Natural killer cell treated with Interleukin-12 subunit alpha and Interleukin-12 subunit beta and Interleukin-15 and Interleukin-18, amount 100 ng/mL, for 72 hours (primary cell): ENCODE measurements at places on chromosomes 2 and 18. TPM values are rescaled to one million over a fixed set of nuclear protein-coding genes. Genes with fewer than 3 reads are reported as not detected.

- DNase-seq = no peak
- H3K4me3 ChIP-seq = no peak overlapping the region
- H3K27ac ChIP-seq = no peak overlapping the region
- no peaks in the 10 kb centered on the region for H3K36me3 ChIP-seq
- peaks cover 26% of the 10 kb centered on the region for H3K27me3 ChIP-seq
These were observed 124.1 kb upstream of the MAP3K20 start for GRCh38 chr2:172951554-172951953.

GRCh38 chr2:104976603-104977120 lies 61.2 kb upstream of the MRPS9 start:
- H3K36me3 ChIP-seq = no peaks in the 10 kb centered on the region
- peaks cover 18% of the 10 kb centered on the region for H3K4me1 ChIP-seq
- no peaks in the 10 kb centered on the region for H3K27me3 ChIP-seq
- no peak overlapping the region for H3K4me3 ChIP-seq

GRCh38 chr2:235647264-235647663 lies 153.4 kb downstream of the AGAP1 start:
- H3K36me3 ChIP-seq = no peaks in the 10 kb centered on the region
- H3K4me1 ChIP-seq = no peaks in the 10 kb centered on the region
- H3K27ac ChIP-seq = no peak overlapping the region

DNA sequence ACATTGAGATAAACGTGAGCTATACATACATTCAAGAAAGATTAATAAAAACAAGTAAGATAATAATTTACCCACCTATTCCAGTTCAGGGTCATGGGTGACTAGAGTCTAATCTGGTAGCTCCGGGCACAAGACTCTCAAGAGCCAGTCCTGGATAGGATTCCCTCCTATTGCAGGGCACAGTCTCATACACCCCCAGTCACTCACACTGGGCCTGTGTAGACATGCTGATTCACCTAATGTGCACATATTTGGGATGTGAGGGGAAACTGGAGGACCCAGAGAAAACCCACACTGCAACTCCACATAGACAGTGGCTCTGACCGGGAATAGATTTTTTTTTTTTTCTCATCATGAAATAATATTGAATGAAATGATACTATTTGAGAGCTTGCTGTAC lies 81.5 kb upstream of the THUMPD2 start:
- no peaks in the 10 kb centered on the region for H3K36me3 ChIP-seq
- no peak overlapping the region for H3K4me3 ChIP-seq
- peaks cover 9% of the 10 kb centered on the region for H3K27me3 ChIP-seq
- no peaks in the 10 kb centered on the region for H3K4me1 ChIP-seq
- DNase-seq = no peak

- no peak for DNase-seq
- H3K36me3 ChIP-seq = no peaks in the 10 kb centered on the region
- H3K4me3 ChIP-seq = no peak overlapping the region
These were observed 4.1 kb upstream of the MAT2A start for GRCh38 chr2:85534881-85535280.

GRCh38 chr2:172969609-172970008 lies 106.0 kb upstream of the MAP3K20 start:
- H3K4me1 ChIP-seq = no peaks in the 10 kb centered on the region
- H3K4me3 ChIP-seq = no peak overlapping the region
- H3K27ac ChIP-seq = no peak overlapping the region
- no peak for DNase-seq
- H3K36me3 ChIP-seq = no peaks in the 10 kb centered on the region
- H3K27me3 ChIP-seq = peaks cover 61% of the 10 kb centered on the region

GRCh38 chr2:216553093-216553478 lies 54.4 kb downstream of the RPL37A start:
- H3K4me3 ChIP-seq = no peak overlapping the region
- no peak for DNase-seq
- no peaks in the 10 kb centered on the region for H3K27me3 ChIP-seq
- H3K36me3 ChIP-seq = no peaks in the 10 kb centered on the region
- H3K27ac ChIP-seq = no peak overlapping the region
- H3K4me1 ChIP-seq = peaks cover 35% of the 10 kb centered on the region

GRCh38 chr2:43073401-43073825 lies 153.0 kb downstream of the ZFP36L2 start:
- H3K4me1 ChIP-seq = no peaks in the 10 kb centered on the region
- no peaks in the 10 kb centered on the region for H3K36me3 ChIP-seq
- no peaks in the 10 kb centered on the region for H3K27me3 ChIP-seq
- no peak for DNase-seq
- no peak overlapping the region for H3K27ac ChIP-seq
- no peak overlapping the region for H3K4me3 ChIP-seq

- H3K27ac ChIP-seq = no peak overlapping the region
- peaks cover 36% of the 10 kb centered on the region for H3K27me3 ChIP-seq
- no peaks in the 10 kb centered on the region for H3K4me1 ChIP-seq
These were observed 71.1 kb upstream of the MAPRE2 start for GRCh38 chr18:34970106-34970505.

- H3K4me3 ChIP-seq = no peak overlapping the region
- H3K4me1 ChIP-seq = no peaks in the 10 kb centered on the region
- no peak overlapping the region for H3K27ac ChIP-seq
- no peaks in the 10 kb centered on the region for H3K36me3 ChIP-seq
These were observed 41.3 kb downstream of the LHCGR start for GRCh38 chr2:48714245-48714644.

DNA sequence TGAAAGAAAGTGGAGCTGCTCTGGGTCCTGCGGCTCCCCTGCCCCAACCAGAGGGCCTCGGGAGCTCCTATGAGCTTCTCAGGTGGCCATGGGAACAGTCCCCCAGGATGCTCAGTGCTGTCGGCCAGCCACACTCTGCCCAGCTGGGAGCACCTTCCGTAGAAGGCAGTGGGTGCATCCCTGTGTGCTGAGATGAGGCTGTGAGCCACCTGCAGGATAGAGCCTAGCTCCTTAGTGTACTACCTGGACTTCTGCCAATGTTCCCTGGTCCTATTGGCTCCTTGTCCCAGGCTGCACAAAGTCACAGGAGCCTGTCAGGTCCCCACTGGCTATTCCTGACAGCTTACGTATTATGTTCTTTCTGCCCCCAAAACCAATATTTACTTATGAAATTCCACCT lies 16.1 kb downstream of the PRELID3A start:
- H3K27ac ChIP-seq = no peak overlapping the region
- no peak overlapping the region for H3K4me3 ChIP-seq
- no peaks in the 10 kb centered on the region for H3K27me3 ChIP-seq
- peaks cover 4% of the 10 kb centered on the region for H3K4me1 ChIP-seq
- DNase-seq = peak; percentile 49

CD8B2 gene
- 0.10 TPM for total RNA-seq

DNA sequence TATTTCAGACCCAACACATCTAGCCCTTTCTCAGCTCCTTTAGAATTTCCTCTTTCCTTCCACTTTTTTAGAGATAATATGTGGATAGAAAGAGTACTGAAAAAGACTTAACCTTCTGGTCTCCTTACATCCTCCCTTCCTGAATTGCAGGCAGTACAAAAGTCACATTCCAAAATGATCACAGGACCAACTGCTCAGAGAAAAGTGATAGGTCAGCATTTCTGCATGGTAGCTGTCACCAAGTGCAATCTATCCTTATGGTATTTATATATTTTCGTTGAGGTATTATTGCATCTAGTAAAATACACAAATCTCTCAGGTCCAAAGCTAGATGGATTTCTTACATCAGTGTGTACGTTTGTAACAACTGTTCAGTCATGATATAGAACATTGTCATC lies 427.5 kb downstream of the LPIN1 start:
- DNase-seq = no peak
- H3K36me3 ChIP-seq = no peaks in the 10 kb centered on the region
- peaks cover 45% of the 10 kb centered on the region for H3K4me1 ChIP-seq

- peaks cover 49% of the 10 kb centered on the region for H3K4me1 ChIP-seq
- peak overlapping the region; percentile 24 for H3K4me3 ChIP-seq
- no peak for DNase-seq
- H3K27me3 ChIP-seq = peaks cover 32% of the 10 kb centered on the region
- no peaks in the 10 kb centered on the region for H3K36me3 ChIP-seq
These were observed 4.6 kb downstream of the TMEM163 start for GRCh38 chr2:134714228-134714627.

DNA sequence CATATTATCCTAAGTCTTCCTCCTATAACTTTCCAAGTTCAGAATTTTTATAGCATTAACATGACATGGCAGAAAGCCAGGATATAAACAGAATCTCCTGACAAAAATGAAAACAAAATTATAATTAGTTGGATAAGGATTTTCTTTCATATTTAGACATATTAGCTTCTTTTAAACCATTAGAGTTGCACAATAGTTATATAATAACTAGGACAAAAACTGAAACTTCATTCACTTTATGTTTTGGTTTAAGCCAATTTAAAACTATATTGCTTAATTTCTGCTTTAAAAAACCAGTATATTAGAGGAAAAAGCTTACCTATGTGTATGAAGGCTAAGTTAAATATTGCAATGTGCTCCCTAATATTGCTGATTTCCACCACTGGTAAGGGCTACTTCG lies 254.8 kb downstream of the GPD2 start:
- no peak for DNase-seq
- no peaks in the 10 kb centered on the region for H3K36me3 ChIP-seq
- no peak overlapping the region for H3K4me3 ChIP-seq
- no peaks in the 10 kb centered on the region for H3K4me1 ChIP-seq
- H3K27me3 ChIP-seq = no peaks in the 10 kb centered on the region

PROKR1 gene
- not detected for total RNA-seq
